Head of caudate nucleus (tissue), 42 donors: ENCODE measurements at places on chromosomes 12 and 14.

DNA sequence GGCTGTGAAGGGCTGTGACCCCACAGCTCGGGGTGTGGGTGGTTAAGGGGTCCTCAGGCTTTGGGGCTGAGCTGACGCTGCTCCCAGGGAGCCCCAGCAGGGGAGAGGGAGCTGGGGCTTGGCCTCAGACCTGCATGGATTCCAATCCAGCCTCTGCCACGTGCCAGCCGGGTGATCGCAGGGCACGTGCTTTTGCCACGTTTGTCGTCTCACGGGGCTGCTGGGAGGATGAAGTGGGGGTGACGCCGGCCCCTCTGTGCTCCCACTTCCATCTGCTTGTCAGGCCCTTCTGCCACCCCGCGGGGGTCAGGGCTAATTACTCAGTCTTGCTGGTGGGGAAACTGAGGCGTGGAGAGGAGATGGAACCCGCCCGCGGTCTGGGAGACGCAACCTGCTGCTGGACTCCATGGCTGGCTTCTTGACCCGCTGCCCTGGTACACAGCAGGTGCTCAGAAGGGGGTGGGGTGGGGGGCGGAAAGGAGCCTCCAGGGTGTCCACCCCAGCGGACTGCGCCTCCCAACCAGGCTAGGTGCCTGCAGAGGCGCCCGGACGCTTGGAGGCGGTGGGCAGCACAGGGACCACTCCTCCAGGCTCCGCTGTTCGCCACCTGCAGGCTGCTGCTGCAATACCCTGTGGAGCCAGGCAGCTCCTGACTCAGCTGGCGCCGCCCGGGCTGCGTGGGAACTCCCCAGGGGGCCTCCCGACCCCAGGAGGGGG, 36.4 kb upstream of the PRIMA1 start:
- no peak for DNase-seq

DNA sequence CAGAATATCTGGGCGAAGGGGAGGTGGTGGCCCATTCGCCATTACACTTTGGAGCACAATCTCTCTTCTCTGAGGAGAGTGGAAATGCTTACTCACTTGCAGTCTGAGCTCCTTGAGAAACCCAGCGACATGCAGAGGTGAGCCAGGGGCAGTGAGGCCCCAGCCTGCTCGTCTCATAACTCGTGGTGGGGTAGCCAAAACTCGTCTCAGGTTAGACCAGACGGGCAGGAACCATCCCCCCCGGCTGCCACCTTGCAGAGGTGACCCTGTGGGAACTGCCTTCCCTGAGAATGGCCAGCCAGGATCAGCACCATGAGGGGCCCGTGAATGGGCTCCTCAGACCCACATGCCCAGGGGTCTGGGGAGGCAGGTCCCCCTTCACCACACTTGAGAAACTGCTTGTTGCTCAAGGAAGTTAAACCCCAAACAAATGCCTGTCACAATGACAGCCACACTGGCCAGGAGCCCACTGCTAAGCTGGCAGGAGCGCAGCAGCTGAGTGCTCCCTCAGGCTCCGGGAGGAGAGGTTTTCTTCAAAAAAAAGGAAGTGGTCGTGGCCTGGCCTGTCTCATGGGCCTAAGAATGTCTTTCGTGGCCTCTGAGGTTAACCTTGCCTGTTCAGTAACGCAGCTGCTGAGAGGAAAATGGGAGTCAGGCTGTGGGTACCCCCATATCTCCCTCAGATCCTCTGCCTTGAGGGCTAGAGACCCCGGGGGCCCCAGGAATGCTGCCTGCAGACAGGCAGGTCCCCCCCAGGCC, 9.2 kb upstream of the ALDH2 start:
- DNase-seq, result peak; percentile 71

DNA sequence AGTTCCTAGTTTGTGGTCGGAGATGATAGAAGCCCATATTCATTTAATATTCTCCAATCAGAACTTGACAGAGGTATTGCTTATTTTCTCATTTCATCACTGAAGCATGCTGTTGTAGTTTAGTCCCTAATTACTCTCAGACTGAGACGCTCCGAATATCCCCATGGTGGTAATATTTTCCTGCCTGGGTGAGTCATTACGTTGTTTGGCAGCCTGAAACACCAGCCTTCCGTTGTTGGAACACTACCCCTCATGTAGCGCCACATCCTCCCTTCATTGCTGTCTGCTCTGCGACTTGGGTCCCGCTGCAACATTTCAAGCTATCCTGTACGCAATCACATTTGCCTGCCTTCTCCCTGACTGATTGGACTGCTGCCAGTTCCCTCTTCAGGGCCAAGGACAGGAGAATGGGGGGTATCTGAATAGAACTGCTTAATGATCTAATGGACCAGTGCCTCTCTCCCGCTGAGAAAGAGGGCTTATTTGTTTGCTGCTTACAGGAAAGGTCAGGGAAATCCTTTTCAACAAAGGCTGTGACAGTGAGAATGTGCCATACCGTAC, 369.1 kb downstream of the NPAS3 start:
- DNase-seq, result peak; percentile 31

- no peak for DNase-seq
Observed at GRCh38 chr12:41799671-41800070, 345.0 kb downstream of the GXYLT1 start.

DNA sequence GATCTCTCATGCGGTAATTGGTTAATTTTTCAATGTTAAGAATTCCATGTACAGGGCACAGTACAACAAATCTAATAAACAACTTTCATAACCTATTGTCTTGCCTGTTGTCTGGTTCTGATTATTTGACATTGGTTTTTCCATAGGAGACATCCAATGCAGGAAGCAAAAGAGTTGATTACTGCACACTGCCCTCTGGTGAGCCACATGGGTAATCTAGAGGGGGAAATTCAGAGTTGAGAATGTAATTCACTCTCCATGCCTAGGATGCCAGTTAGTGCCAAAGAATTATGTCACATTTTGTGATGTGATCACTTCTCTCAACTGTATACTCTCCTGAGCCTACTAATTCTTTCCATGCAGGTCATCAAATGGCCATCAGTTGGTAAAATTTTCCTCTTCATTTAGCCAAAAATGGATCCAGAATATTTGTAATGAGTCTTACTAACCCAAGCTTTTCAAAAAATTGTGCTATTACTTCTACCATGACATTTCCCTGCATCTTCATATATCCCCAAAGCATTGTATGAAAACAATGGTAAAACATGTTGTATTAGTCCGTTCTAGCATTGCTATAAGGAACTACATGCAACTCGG, 17.7 kb upstream of the CCDC91 start:
- DNase-seq, result no peak

DNA sequence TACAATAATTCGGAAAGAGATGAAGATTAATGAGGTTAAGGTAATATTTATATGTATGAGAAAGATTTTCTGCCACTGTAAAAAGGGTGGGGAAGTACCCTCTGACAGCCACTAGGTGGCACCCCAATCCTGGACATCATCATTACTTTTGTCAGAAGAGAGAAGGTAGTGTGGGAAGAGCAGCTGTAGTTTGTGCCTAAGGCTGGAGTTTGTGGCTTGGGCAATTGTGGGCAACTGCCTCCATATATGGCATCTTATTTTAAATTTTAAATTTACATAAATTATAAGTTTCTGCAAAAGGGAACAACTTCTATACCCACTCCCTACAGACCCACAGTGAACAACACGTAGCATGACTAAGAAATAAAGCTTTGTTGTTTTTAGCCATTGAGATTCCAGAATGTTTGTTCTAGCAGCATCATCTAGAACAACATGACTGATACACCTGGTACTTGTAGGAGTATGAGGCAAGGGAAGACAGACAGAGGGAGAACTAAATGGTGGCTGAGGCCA, 34.4 kb upstream of the SYCP3 start:
- DNase-seq, result peak; percentile 89

GRCh38 chr12:31558521-31558920, 32.4 kb downstream of the DENND5B start:
- DNase-seq, result no peak

DNA sequence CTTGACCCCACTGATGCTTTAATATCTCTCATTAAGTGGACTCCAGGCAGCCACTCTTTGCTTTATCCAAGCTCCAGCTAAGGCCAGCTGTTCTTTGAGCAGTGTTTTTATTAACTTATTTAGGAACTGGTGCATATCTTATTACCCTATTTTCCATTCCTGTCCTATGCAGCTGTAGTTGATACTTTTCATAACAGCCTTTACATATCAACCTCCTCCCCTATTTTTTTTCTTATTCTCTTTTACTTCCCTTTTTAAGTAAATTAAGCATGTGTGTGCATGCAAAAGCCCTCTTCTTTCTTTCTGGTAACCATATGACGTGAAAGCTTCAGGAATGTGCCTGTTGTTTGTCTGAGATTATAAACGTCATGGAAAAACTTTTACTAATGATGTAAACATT, 121.2 kb downstream of the PTPRQ start:
- DNase-seq, result no peak
